Mucosa of gallbladder (tissue), 1 donor: ENCODE measurements at places on chromosomes 5 and 9. TPM values are rescaled to one million over a fixed set of nuclear protein-coding genes. Genes with fewer than 3 reads are reported as not detected.

ABCA1 gene
- total RNA-seq: 36.4 TPM

DNA sequence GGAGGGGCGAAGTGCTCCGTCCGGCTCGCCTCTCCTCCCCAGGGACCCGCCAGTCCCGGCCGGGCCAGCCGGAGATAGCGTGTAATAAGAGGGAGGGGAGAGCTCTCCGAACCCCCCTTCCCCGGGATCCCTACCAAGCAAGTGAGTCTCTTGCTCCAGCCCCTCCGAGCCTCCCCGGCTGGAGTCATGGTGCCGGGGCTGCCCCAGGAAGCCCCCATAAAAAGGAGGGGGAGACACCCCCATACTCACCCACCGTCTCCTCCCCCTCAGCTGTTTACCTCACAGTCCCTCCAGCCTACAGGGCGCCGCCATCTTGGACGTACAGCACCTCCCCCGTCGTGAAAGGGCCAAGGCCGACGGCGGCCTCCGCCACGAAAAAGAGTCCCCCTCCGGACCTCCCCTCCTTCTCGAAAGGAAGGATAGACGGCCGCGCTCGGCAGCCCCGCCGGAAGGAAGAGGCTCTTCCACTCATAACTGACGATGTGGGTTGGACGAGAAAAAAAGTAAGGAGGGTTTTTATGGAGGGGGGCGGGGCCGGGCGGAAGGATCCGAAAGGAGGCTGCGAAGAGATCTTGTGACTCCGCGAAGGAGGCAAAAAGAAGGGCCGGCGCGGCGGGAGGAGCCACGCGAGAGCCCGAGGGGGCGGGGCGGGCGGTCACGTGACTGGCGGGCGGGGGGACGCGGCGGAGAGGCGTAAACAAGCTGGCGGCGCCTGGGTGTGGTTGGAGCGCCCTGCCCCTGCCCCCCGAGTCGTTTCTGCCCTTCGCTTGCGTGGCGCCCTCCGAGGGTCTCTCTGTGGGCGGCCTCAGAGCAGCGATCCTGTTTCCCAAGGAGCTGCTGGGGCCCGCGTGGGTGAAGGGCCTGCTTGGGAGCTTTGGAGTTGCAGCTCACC, at the start of gene TSC1:
TSC1 (minus strand) TSS at position 323 of the 892 bp plus-strand sequence. CDS start 15,744 bp downstream, outside the sequence.
- peak; percentile 97 for DNase-seq

ZNF474 gene
- total RNA-seq: 0.29 TPM

GRCh38 chr5:1883925-1884677, 1.4 kb upstream of the IRX4 start:
- DNase-seq: no peak

- no peak for DNase-seq
These were observed 6.0 kb downstream of the DBN1 start for GRCh38 chr5:177467436-177467835.

SPINK7 gene
- total RNA-seq: not detected
